AG20443 (cell line): ENCODE measurements at places on chromosomes 4 and X.

DNA sequence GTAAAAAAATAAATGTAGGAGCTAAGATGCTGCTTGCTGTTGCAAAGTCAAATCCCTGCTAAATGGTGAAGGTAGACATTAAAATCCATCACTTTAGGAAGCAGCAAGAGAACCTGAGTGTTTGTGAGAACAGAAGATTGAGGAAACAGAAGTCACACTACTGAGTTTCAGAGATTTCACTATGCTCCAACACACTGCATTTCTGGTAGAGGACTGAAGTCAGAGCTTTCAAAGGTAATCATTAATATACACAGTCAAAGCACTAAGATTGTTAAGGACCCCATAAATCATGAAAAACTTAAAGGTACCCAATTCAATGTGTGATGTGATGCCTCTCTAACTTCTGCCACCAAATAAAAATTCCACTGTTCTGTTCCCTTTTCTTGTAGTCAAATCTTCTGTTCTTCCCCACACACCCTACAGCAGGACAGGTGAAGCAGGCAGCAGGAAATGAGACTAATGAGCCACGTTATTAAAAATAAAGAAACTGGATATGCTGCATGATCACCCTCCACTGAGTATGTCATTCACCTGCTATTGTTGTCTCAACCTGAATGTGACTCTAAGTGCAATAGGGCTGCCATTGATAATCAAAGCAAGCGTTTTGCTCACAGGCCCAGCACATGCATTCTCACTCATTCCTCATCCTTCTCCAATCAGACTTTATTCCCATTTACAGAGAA, 28.9 kb upstream of the APELA start:
- DNase-seq = no peak

GRCh38 chr4:145186729-145187128, 6.3 kb upstream of the OTUD4 start:
- DNase-seq = no peak

GRCh38 chr4:38266616-38267015, 306.4 kb downstream of the PTTG2 start:
- DNase-seq = peak; percentile 66

GRCh38 chrX:103276581-103277002, at the start of gene TCEAL5:
Gene TCEAL5 (minus strand): TSS chrX:103276750. CDS start chrX:103274563, 2,187 bp downstream.
- DNase-seq = no peak

DNA sequence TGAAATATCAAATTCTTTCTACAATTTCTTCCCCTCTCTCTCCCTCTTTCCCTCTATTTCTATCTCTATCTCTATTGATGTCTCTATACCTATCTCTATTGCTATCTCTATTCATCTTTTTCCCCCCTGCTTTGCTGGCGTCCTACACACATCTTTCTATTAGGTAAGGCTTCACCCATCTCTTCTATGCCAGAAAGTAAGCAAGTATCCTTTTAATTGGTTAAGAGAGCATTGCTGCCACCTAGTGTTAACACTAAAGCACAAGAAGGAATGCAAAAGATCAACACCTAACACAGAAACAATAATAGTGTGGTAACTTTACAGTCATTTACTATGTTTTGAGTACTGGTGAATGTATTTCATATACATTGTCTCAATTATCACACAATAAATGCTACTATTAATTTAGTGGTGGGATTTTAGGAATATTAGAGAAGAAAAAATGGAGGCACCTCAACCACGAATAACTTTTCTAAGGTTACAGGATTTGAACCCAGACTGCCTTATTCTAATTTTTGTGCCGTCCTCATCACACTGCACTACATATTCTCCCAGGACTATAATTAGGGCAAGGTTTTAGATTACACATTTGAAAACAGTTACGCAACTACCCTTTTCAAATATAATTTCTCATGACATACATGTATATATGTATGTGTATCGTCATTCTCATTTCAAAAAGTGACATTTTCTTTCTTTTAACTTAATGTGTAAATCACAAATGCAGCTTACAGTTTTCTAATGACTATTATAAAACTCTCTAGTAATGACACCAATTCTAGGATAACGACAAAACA, 3.7 kb upstream of the C4orf36 start:
- peak; percentile 55 for DNase-seq

DNA sequence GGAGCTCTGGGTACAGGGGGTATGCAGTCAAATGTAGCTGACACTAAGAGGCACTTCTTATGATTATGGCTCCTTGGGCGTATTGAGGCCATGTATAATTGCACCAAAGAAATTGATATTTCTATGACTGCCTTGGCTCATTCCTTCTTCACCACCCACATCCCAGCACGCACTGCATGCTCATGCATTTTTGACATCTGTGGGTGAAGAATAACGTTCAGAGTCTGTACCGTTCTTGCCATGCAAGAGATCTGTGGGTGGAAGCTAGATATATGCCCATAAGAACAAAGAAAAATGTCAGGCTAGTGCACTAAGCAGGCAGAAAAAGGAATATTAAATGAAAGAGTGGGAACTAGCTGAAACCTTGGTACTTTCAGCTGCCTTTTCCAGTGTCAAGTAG, 93.4 kb downstream of the EMCN start:
- DNase-seq = no peak

DNA sequence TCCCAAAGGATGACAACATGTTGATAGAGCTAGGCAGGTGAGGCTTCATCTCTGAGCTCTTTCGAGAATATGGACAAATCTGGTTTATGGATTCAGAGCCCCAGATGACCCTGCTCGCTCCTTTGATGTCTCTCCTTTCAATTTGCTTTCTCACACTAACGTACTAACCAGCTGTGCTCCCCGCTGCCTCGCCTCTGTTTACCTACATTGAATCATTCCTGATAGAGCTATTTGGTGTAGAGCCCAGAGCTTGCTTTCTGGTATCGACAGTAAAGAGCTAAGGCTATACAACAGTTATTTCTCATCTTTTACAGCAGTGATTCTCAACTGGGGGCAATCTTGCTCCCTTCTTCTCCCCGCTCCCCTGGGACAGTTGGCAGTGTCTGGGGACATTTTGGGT, 8.9 kb upstream of the PHKA2 start:
- DNase-seq = no peak

DNA sequence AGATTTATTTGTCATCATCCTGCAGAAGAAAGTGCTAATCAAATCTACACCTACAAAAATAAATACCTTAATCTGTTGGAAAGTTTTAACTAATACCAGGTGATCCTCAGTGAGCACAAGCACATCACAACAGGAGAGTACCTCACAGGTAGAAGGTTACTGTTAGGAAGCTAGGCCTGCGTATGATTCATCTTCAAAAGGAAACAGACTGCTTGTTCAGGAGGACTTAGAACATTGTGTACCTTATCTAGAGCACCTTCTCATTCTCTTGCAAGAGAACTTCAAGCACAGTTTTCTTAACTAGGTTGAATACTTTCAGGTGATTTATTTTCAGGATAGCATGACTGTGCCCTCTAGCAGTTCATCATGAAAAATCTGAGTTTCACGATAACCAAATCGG, 54.2 kb downstream of the MND1 start:
- DNase-seq = no peak

- DNase-seq = no peak
These were observed 38.2 kb upstream of the PRDM5 start for GRCh38 chr4:120960656-120961267.

GRCh38 chrX:91414713-91415112, 19.9 kb upstream of the PABPC5 start:
- DNase-seq = peak; percentile 45

DNA sequence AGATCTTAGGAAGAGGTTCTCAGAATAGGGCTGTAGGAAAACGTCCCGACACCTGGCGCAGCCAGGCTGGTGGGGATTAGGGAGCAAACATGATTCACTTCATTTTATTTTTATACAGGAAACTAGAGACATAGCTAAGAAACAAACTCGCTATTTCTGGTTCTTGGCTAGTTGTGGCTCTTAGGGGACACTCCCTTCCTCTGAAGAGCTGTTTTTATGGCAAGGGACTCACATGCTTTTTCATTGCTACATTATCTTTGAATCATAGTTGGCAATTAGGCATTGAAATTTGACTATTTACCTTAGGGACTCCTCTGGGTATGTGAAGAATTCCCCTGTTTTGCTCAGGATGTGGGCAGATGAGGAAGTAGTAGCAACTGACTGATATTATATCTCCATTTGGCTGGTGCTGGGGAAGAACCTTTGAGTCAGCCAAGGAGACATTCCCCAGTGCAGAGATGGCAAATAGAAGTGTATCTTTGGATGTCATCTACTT, 174.5 kb downstream of the SMIM20 start:
- DNase-seq = peak; percentile 49

DNA sequence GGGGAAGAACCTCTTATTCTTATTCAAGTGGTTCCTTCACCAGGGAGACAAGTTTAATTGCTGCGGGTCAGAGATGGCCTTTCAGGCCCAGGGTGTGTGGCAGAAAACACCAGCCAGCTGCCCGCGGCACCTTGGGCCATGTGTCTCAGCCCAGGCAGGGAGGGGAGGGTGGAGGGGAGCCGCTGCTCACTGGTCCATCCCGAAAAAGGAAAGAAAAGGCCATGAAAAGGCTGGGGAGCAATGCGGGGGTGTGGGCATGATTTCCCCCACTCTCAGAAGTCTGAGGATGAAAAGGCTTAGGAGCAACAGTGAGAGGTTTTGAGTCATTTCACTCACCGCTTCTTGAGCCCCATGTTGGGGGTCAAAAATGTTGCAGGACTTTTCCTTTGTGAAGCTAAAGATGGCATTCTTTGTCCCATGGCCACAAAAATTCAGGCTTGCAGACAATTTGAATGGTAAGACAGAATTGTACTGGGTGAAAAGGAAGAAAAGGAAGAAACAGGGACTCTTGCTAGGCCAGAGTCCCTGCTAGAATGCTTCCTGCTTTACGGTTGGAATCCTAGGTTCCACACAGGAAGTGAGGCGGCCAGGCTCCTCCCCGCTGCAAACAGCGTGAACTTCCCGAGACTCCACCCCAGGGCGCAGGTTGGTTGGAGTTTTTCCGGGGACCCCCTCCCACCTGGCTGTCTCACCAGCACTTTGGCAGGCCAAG, 17.4 kb upstream of the FAM47E start:
- no peak for DNase-seq

DNA sequence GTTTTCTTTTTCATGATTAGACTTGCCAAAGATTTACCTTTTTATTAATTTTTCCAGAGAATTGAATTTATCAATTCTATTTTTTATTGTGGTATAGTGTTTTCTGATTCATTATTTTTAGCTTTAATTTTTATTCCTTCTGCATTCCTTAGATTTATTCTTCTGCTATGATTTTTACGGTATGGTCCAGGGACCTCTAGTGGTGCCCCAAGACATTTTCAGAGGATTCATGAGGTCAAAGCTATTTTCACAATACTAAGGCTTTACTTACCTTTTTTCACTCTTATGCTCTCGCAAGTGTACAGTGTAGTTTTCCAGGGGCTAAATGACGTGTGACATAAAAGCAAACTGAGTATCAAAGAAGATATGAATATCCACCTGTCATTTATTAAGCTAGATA, 8.0 kb downstream of the RADX start:
- peak; percentile 9 for DNase-seq

GRCh38 chr4:2163311-2163821, 78.6 kb downstream of the HAUS3 start:
- no peak for DNase-seq
